ENCODE measurements at places on chromosomes 1 and 21.
A peak's percentile ranks its signal among the peaks of the same experiment; 100 is the strongest.

- DNase-seq: no peak
These were observed 116.3 kb downstream of the ST6GALNAC3 start for GRCh38 chr1:76190749-76191424.

DNA sequence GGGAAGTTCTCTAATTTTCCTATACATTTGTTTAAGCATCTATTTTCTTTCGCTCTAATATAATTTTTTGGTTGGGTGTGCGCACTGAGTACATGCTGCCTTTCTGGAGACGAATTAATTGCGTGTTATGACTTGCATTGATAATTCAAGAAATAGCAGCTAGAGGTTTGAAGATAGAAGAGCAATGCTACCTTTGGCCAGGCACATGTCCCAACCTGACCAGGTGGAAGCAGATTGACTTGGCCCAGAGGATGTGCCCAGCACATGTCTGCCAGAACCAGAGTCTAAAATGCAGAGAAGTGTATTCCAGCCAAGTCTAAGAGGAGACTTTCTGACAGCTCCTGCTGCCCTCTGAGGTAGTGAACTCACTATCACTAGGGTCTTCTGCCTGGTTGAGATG is 114.3 kb downstream of the SLC35F3 start:
- no peak for DNase-seq

DNA sequence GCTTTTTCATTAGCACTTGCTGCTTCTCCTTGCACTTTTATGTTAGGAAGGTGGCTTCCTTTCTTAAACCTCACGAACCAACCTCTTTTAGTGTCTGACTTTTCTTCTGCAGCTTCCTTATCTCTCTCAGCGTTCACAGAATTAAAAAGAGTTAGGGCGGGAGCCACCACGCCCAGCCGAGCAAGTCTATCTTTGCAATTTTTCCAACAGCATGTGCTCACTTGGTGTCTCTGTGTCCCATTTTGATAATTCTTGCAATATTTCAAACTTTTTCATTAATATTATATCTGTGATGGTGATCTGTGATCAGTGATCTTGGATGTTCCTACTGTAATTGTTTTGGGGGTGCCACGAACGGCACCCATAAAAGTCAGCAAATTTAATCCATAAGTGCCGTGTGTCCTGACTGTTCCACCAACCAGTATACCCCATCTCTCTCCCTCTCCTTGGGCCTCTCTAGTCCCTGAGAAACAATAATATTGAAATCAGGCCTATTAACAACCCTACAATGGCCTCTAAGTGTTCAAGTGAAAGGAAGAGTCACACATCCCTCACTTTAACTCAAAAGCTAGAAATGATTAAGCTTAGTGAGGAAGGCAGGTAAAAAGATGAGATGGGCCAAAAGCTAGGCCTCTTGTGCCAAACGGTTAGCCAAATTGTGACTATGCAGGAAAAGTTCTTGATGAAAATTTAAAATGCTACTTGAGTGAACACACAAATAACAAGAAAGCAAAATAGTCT is 15.9 kb upstream of the ITPKB start:
- DNase-seq: no peak

DNA sequence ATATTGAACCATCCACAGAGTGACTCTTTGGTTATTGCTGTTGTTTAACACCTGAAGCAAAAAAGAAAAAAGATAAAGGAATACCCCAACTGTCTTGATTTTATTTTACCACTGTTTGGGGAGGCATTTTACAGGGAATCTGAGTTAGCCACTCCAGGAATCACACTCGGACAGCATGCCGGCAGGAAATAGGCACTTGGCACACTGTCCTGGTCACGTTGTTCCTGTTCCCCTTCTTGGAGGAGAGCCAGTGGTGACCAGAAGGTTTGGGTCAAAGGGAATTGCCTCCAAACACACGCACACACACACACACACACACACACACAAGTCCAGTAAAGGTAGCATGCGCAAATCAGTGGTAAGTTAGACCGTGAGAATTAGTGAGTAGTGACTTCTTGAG is 13.8 kb downstream of the RGS4 start:
- DNase-seq: no peak

GRCh38 chr1:233675446-233675845 is 61.5 kb downstream of the KCNK1 start:
- DNase-seq: no peak

DNA sequence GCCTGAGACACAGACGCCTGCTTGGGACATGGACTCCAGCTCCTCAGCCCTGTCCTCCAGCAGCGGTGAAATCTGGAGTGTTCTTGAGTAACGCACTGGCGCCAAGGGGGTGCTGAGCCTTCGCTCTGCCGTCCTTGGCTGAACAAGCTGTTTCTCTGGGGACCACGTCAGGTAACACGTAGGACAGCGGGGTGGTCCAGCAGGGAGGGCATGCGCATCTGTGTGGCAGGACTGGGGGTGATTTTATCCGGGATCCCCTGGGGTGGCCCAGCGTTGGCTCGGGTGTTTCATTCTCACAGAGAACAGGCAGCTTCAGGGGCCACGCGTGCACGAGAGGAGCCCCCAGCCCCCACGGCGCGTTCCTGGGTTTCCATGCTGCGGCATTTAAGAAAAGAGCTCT is 61.2 kb downstream of the AGPAT3 start:
- DNase-seq: no peak

- no peak for DNase-seq
These were observed 69.3 kb downstream of the CAMK2N1 start for GRCh38 chr1:20416706-20417105.

DNA sequence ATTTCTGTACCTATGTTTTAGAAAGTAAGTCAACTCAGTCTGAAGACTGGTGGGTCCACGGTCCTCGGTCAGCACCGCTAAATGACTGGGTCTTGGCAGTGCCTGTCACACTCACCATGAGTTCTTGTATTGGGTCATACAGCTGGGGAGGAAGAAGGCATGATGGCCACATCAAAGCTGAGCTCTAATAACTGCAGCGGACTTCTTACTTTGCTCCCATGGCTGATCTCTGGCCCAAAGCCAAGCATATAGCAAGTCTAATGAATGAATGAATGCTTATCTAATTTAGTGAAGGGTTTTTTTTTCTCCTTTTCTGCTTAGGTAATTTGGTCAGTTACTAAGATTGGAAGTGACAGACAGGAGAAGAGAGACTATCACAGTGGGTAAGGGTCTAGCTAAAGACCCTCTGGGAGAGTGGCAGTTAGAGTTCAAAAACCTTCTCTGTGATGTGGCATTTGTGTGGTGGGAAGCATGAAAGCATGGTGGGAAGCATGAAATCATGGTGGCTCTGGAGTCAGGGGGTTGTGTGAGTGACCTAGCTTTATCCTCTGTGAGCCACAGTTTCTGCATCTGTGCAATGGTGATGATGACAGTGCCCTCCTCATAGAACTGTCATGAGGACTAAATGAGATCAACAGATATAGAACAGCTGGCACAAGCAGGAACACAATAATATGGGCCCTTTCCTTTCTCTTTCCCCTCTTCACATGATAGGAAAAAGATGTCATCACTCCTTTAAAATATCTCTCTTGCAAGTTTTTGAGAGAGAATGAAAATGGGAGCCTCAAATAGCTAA is 78.9 kb upstream of the JAK1 start:
- DNase-seq: no peak

GRCh38 chr1:186842547-186842946 is 13.8 kb downstream of the PLA2G4A start:
- DNase-seq: no peak

DNA sequence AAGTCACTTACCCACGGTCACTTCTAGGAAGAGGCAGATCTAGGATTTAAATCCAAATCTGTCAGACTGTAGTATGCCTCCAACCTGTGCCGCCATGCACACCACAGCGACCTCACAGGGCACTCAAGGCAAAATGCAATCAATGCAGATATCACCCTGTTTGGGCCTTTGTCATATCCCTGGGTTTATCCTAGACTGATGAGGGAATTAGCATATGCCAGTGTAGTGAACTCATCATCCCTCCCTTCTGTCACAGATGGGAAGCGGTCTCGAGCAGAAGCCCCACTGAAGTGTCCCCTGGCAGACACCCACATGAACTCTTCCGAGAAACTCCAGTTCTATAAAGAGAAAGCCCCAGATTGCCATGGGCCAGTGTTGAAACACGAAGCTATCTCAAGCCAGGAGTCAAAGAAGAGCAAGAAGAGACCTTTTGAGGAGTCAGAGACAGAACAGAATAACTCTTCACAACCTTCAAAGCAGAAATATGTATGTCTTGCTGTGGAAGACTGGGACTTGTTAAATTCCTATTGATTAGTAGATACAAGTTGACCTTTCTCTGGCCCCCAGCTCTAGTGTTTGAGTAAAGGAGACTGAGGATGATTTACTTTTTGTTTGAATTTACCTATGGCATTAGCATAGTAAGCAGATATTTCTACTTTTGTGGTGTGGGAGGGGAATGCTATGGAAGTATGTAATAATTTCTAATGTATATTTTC is 21.4 kb downstream of the LRRC42 start:
- DNase-seq: no peak

DNA sequence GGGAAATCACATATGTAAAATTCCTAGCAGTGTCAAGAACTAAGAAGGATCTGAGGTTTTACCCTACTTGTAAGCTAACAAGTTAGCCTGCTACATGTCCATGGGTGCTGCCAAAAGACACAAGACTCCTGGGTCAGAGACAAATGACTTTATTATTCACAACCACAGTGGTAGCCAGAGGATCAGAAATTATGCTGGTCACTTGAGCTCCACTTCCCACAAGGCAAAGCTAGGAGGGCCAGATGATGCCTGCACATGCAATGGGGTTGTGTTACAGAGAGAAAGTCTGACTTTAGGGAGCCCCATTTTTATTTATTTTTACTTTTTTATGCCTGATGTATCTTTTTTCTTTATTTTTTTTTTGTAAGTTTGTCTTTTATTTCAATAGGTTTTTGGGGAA is 136.8 kb downstream of the S1PR1 start:
- no peak for DNase-seq

GRCh38 chr1:183070923-183071618 is 47.9 kb downstream of the LAMC1 start:
- DNase-seq: peak; percentile 91

- DNase-seq: no peak
These were observed 26.4 kb upstream of the LRIG2 start for GRCh38 chr1:113046569-113046968.

- no peak for DNase-seq
These were observed 674 bp downstream of the PPFIA4 start for GRCh38 chr1:203026666-203027663.

GRCh38 chr21:25569711-25570110 is 37.6 kb downstream of the MRPL39 start:
- no peak for DNase-seq

DNA sequence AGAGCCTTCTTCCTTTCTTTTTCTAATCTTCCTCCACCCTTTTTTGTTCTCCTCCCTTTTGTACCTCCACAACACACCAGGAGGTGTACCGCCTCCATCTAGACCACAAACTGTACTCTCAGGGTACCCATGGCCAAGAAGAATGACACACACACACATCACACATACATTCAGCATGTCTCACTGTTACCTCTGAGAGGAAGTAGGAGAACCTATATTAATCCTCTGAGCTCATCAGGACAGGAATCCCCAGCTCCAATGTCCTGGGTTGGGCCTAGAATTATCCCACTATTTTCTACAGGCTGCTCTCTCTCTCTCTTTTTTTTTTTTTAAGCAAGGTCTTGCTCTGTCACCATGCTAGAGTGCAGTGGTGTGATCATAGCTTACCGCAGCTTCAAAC is 36.7 kb downstream of the ATP2B4 start:
- peak; percentile 97 for DNase-seq

GRCh38 chr1:1237874-1238701 is 6.1 kb downstream of the B3GALT6 start:
- DNase-seq: no peak

DNA sequence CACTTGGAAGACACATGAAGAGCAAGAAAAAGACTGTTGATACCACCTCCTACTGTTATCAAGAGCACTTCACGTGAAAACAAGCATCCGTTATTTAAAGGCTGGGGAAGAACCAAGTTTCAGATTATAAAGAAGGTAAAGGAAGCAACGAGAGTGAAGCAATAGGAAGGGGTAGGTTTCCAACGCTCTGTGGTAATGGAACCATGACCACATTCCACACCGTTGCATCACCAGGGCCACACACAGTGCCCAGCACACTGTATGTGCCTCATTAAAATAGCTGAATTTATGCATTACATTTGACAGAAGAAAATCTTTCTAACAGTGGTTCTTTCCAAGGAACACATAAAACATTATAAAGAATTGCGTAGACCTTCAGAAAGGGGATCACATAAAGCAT is 435.8 kb downstream of the MRPL39 start:
- peak; percentile 21 for DNase-seq

- no peak for DNase-seq
These were observed 122.5 kb downstream of the SMYD2 start for GRCh38 chr1:214403431-214403830.

DNA sequence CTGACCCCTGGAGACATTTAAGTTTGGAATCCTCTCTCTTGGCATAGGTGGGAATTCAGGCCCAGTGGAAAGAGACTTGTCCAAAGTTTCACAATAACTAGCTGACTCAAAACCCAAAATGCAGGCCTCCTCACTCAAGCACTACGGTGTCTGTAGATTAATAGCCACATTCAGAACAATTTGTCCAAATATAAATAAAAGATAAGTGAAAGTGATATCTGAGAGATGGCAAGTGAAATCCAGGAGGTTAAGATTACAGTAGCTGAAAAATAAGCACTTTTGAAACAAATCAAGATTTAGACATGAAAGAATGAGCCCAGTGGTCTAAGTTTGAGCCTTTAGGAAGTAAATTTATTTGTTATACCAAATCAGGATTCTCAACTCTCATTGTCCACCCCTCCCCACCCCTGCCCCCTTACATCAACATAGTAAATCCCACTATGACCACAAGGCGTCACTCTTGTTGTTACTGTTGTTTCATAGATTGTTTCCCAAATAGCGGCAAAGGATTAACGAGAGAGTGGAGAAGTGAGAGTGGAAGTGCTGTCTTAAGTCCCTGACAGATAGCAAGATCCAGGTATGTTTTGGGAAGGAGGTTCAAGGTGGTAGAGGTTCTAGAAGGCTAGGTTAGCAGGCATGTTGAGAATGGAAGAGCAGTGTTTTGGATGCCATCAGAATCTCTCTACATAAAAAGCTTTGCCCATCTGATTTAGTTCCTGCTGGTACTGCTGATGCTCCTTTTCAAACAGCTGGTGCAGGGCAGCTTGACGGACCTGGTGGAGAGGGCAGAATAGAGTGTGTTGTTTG is 7.1 kb upstream of the TPM3 start:
- DNase-seq: peak; percentile 59

- no peak for DNase-seq
These were observed 216.9 kb downstream of the RYR2 start for GRCh38 chr1:237258871-237259270.

DNA sequence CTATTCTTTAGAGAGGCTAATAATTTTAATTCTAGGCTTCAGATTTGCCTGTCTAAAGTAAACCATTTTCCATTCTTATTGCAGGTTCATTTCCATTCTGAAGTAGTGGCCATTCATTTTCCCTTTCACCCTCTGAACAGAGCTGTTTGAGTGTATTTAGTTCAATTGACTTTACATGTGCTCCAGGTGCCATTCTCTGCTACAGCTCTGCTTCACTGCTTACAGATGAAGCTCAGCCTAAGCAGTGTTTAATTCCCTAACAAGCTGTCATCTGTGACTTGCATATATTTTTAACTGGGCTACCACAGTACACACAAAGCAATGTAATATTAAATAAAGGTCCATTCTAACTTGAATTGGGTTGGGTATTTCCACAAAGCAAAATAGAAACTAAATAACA is 1031.6 kb downstream of the KCNT2 start:
- DNase-seq: no peak

GRCh38 chr21:35933466-35933865 is 126.9 kb downstream of the SETD4 start:
- peak; percentile 94 for DNase-seq
